ENCODE measurements at places on chromosomes 3 and 15. TPM values are rescaled to one million over a fixed set of nuclear protein-coding genes. Genes with fewer than 3 reads are reported as not detected.

The CRABP1 gene
- total RNA-seq, result not detected

The TMEM44 gene
- total RNA-seq, result 10.7 TPM

The TRIM59 gene
- 31.1 TPM for total RNA-seq

- DNase-seq, result no peak
Measured at GRCh38 chr3:134148534-134148933, 102.1 kb downstream of the RYK start.

DNA sequence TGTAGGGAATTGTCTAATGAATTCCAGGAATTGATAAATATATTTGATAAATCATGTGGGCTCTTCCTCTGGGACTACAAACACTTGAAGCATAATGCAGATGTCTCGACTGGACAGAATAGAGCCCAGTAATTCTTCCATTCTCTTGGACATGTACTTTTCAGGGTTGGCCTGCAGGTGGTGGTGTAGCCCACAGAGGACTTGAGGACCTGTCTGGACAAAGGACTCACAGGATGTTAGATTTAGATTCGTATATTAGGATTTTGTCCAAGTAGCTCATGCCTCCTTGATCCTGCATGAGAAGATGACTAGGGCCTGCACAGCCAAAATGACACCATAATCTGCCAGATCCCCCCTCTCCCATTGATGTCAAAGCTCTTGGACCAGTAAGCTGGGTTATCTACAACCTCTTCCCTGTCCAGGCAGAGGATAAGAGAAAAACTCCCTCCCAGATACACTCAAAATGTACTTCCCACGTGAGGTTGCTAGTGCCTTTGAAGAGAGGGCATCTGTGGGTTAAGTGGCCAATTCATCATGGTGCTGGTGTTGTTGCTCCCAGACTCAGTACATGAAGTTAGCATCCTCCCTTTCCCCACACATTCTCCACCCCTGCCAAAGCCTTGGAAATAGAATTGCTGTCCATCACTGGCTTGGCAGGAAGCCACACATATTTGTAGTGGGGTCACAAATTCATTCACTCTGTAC, 88.6 kb upstream of the ZNF280D start:
- no peak for DNase-seq

GRCh38 chr3:157417247-157417646, 19.4 kb upstream of the PTX3 start:
- no peak for DNase-seq

DNA sequence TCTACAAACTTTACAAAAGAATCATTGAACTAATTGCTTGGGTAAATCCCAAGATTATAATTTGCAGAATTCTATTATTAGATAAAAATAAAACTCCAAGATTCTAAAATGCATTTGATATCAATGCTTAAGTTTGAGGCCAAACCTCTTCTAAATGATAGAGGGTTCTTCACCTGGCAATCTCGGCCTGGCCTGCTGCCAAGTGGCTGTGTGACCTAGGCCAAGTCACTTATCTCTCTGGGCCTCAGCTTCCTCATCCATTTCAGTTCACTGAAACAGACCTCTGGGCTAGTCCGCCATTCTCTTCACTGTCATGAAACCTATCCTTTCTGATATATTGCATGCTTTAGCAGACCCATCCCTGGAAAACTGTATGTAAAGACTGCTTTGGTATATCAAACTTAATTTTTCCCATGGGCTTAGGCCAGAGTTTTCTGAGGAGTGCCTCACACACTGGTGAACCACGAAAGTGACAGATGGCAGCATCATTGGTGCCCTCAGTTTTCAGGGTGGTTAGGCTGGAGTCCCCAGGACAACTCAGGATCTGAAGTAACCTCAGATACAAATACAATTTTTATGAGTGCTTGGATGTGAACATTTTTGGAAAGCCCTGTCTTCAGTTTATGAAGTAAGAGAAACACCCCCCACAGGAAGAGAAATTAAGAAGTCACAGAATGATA, 21.8 kb downstream of the NUDT16 start:
- DNase-seq, result no peak

GRCh38 chr15:86259589-86259988, 179.9 kb downstream of the AGBL1 start:
- no peak for DNase-seq

DNA sequence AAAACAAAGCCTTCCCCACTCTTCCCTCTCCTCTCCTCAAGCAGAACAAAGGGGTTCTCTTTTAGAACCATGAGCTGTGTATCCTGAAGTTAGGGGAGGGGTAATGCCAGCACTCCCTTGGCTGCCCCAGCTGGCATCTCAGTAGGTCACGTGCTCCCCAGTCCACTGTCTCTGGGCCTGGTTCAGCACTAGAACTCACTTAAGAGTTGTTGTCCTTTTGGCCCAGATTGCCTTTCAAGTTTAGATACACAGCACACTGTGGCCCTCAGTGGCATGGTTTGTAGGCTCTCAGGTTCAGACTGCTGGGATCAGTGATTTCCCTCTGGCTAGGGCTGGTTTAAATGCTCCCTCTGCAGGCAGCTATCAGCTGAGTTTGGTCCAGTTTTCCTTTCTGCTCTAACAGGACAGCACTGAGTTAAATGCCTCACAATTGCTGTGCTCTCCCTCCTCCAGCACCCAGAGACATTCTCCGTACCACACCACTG, 188.4 kb upstream of the ST8SIA2 start:
- no peak for DNase-seq

The TRPM1 gene
- total RNA-seq, result not detected

GRCh38 chr15:98773616-98774015, 125.3 kb downstream of the IGF1R start:
- no peak for DNase-seq

GRCh38 chr3:158683230-158683962, 10.9 kb upstream of the LXN start:
- DNase-seq, result no peak

The SH2D7 gene
- not detected for total RNA-seq

DNA sequence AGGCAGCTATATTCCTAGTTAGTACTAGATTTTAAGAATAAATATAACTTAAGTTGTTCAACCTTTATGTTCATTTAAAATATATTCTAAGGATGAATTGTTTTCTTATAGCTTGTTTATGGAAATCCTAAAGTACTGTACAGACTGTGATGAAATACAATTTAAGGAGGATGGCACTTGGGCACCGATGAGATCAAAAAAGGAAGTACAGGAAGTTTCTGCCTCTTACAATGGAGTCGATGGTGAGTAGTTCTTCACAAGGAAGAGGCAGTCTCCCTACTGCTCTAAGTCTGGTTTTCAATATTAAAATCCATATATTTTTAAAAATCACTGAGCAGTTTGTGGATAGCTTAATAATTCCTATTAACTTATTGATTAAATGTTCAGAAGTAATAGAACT, 29.6 kb downstream of the CALML4 start:
- no peak for DNase-seq

The ADCY5 gene
- not detected for total RNA-seq

- DNase-seq, result no peak
Measured at GRCh38 chr3:143601723-143602484, 246.4 kb downstream of the SLC9A9 start.

- DNase-seq, result no peak
Measured at GRCh38 chr3:74124782-74125181, 489.7 kb downstream of the CNTN3 start.

- no peak for DNase-seq
Measured at GRCh38 chr15:74050556-74051234, 31.7 kb downstream of the GOLGA6A start.

- no peak for DNase-seq
Measured at GRCh38 chr3:173371848-173372487, 25.6 kb upstream of the NLGN1 start.

DNA sequence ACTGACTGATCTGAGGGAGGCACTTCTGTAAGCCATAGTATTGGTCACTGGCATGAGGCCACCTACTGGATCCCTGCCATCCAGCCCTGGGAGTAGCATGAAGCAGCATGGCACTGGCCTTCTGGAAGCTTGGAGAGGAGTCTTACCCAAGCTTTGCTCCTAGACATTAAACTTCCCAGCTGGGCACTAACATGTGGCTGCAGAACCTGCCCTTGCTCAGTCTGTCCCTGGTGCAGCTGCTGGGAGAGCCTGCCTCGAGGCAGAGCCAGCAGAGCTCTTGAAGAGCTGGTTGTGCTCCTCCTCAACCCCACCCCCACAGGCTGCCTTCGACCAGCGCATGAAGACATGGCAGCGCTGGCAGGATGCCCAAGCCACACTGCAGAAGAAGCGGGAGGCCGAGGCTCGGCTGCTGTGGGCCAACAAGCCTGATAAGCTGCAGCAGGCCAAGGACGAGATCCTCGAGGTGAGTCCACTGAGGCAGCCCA, 17.1 kb upstream of the SNX22 start:
- no peak for DNase-seq

The KIF7 gene
- 4.6 TPM for total RNA-seq

DNA sequence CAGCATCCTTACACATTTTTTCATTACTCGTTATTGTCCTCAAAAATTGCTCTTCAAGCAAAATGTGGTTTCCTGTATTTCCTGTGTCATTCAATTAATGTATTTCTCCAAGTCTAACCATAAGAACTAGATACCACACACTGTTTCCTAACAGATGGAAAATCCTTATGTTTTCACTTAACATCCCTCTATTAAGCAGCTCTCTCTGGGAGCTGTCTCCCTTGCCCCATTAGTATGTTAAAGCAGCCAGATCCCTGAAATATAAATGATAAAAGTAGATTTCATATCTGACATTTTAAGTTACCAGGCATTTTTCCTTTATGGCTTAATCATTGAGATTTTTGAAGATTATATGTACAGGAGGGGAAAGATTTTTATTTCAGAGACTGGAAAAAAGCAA, 15.9 kb downstream of the PFN2 start:
- no peak for DNase-seq

DNA sequence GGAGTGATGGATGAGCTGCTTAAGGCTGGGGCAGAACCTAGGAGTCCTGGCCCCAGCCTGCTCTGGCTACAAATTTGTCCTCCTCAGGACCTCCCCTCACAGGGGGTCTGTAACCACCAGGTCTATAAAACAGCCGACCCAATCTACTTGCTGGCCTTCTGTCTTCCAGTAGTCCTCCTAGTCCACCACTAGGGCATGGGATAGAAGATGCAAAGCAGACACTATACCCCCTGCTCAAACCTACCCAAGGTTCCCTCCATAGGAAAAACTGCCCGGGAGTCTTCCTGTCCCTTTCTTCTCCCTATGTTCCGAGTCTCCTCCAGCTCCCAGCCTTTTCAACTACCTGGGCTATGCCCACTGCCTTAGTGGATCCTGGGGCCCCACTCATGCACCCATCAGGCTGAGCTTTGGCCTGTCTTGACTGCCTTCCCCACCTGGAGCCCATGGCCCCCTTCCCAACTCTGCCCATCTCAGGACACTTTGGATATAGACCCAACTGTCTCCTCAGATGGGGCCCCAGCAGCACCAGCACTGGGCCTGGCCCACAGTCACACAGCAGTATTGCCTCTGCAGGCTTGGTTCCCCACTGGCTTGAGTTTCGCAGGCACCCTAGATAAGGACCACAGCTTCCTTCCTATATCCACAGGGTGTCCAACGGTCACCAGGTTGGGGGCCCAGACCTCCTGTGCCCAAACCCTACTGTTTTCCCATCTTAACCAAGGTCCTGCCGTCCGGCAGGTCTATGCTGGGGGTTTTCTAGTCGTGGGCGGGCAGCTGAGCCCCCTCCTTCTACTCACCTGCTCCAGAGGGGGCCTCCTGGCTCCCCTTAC, 1.1 kb downstream of the HYAL3 start:
- DNase-seq, result no peak

The RFT1 gene
- total RNA-seq, result 19.5 TPM

The LOXL1 gene
- 0.78 TPM for total RNA-seq

DNA sequence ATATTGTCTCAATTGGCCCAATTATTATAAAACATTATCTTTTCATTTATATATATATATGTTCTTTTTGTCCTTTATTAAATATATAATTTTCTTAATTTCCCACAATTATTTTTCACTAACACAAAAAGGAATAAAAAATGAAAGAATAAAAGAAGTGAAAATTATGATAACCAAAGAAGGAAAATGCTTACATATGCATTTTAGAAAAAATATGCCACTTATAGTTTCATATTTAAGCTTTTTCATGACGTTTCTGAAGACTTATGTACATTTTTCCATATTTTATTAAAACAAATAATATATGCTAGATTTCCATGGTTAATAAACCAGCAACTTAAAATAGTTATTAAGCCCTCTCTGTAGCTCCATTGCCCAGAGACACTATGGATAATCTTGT, 34.9 kb upstream of the ARHGEF26 start:
- DNase-seq, result no peak

- DNase-seq, result no peak
Measured at GRCh38 chr3:15983232-15983631, 185.5 kb upstream of the ANKRD28 start.

- DNase-seq, result no peak
Measured at GRCh38 chr3:32436816-32437189, 45.1 kb downstream of the CMTM7 start.

DNA sequence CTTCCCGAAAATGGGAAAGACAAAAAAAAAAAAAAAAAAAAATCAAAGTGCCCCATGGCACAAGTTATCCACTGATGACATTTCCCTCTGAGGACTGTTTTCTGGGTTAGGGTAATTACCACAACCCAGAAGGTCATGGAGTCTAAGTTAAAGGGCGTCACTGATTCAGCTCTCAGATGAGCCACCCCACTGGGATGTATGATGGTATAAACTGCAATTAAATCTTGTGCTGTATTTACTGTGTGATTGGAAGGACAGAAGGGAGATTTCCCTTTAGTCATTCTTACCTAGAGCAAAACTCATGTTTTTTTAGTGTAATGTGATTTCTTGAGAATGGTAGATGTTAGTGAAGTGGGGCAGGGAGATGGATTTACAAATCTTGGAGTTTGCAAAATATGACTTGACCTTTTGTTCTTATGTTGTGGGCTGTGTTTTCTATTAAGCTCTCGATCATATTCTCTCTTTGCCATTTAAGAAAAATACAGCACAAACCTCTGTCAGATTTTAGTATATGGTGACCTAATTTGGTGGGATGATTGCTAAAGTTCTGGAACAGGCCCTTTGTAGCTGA, 244.2 kb downstream of the PTPRG start:
- DNase-seq, result no peak

The EXD1 gene
- not detected for total RNA-seq

The MYO9A gene
- 13.1 TPM for total RNA-seq

- no peak for DNase-seq
Measured at GRCh38 chr3:5347486-5347885, 160.0 kb downstream of the EDEM1 start.

The PSMD6 gene
- 166 TPM for total RNA-seq

DNA sequence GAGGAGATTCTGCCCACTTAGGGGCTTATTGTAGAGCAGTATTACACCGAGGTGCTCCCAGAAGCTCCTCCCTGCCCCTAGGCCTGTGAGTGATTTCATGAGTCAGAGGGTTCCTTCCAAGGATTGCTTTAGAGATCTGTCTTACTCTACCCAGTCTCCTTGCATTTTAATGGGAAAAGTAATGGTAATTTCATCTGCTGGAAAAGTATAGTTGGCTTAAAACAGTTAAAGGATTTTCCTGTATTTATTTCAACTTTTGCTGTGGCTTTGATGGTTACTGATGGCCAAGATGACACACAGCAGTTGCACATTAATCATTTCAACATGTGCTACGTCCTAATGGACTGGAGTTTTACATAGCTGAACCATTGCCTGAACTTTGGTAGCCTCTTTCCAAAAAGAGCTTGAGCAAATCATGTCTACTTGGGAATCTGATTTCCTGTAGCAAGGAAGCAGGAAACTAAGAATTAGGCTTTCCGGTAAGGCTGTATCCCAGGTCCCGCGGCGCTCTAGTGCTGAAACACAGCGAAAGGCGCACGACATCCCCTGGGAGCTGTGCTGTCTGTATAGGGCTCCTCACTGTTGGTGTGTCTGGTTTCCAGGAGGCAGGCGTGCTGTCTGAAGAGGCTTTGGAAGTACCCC, 9.2 kb upstream of the PGPEP1L start:
- DNase-seq, result no peak

The CLSTN2 gene
- total RNA-seq, result not detected

The ERC2 gene
- not detected for total RNA-seq

- no peak for DNase-seq
Measured at GRCh38 chr3:107124885-107125284, 252.4 kb upstream of the CCDC54 start.

Data from activated naive CD4-positive, alpha-beta T cell treated with anti-CD3 and anti-CD28 coated beads, Interleukin-2, amount 50 U/mL, for 72 hours (primary cell).